LoVo (cell line): ENCODE measurements at places on chromosomes 3 and 15.
A peak's percentile ranks its signal among the peaks of the same experiment; 100 is the strongest.

DNA sequence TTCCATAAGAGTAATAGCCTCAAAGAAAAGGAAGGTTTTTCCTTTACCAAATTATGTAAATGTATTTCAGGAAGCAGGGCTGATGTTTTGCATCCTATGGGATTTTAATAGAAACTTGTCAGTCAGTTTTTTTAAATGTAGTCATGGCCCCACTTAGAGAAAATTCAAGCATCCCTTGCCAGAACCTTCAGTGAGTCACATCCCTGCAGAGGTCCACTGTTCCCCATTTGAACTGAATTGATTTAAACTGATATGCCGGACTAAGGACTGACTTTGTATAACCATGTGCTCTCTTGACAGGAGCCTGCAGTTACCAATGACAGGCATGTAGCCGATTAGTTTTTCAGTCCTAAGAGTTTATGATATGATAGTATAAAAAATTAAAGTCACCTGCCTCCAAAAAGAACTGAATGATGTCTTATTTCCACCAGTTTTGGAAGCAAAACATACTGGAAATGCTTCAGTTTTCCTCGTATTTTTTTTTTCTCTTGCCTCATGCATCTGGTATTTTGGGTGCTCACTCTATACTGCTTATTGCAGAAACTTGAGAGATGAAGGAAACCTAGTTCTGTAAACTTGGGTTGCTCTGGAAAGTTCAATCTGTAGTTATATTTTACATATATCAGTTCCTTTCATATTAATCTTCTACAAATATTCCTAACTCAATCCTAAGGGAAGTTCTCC lies 30.7 kb downstream of the LRTM1 start:
- no peak for DNase-seq

GRCh38 chr3:127028781-127029657 lies 46.1 kb downstream of the PLXNA1 start:
- no peak for DNase-seq

- no peak for DNase-seq
These were observed 33.8 kb upstream of the XIRP1 start for GRCh38 chr3:39226106-39226741.

DNA sequence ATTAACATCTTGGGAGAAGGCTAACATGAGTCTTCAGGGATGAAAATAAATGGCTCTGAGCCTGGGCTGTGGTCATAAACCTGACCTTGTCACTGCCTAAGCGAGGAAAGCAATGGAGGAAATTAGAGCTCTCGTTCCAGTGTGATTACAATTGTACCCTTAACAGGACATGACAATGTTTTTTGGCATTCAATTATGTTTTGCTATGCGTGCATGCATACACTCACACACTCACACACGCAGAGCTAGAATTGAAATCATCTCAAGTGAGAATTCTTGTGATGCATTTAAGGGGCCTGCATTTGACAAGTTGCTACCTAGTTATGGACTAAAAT lies 24.1 kb downstream of the ZNF80 start:
- no peak for DNase-seq

DNA sequence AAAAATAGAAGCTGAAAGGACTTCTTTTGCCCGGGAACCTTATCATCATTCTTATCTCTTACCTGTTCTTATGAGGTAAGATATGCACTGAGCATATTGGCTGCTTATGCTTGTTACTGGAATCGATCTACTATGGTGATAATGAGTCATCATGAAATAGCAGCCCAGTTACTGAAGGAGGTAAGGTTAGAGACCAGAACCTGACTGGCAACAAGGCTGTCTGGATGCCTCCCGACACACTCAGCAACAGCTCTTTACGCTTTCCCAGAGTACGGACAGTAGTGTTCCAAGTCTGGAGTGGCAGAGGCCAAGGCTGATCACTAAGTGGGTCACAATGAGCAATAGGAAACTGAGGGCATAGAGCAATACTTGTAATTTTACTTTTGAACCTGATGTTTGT lies 314.1 kb downstream of the NLGN1 start:
- no peak for DNase-seq

GRCh38 chr3:169863458-169863899 lies 6.3 kb downstream of the LRRC31 start:
- DNase-seq, result peak; percentile 63

- no peak for DNase-seq
These were observed 57.9 kb downstream of the CMSS1 start for GRCh38 chr3:99875581-99875928.

DNA sequence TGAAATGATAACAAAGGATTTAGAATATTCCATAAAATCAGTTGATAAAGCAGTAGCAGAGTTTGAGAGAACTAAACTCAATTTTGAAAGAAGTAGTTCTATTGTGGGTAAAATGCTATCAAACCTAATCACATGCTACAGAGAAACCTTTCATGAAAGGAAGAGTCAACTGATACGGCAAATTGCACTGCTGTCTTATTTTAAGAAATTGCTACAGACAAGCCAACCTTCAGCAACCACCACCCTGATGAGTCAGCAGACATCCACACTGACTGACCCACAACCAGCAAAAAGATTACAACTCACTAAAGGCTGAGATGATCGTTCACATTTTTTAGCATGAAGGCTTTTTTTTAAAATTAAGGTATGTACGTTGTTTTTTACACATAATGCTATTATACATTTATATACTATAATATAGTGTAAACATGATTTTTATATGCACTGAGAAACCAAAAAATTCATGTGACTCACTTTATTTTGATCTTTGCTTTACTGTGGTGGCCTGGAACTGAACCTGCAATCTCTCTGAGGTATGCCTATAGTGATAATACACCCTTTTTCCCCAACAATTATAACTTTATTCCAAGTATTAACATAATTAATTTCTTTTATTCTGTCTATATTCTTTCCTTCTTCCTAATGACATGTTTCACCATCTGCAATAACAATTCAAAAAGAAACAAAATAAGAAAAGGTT lies 109.9 kb downstream of the TBC1D5 start:
- no peak for DNase-seq

- no peak for DNase-seq
These were observed at the start of gene CLSTN2 for GRCh38 chr3:139935016-139935865. Gene CLSTN2 (plus strand): TSS chr3:139935185.

DNA sequence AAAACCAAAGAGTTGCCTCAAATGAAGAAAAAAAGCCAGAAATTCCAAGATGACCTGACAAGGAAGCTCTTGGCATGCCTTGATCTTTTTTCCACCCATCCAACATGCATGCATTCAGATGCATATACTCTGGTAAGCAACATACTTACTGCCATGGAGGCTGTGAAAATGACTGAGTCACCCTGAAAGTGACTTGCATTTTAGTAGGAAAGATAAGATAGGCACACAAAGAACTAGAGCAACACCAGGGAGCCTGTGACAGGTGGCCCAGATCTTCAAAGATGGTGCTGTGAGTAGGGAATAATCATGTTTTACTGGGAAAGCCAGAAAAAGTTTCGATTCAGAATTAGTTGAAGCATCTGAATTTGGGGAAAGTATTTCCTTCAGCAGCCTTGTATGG lies 185.1 kb upstream of the SLCO3A1 start:
- no peak for DNase-seq

DNA sequence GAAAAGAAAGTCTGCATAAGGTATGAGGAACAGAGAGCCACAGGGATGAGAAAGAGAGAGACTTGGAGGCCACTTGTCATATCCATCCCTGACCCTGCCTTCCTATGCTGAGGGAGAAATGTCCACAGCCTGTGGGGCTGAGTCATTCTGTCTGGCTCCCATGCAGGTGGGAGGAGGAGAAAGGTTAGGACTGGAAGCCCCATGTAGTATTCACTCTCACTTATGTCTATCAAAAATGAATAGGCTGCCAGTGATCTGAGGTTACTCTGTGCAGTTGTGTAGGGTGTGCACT lies 71.3 kb downstream of the RAB11A start:
- DNase-seq, result no peak

GRCh38 chr3:114796796-114797195 lies 350.3 kb downstream of the ZBTB20 start:
- DNase-seq, result no peak

DNA sequence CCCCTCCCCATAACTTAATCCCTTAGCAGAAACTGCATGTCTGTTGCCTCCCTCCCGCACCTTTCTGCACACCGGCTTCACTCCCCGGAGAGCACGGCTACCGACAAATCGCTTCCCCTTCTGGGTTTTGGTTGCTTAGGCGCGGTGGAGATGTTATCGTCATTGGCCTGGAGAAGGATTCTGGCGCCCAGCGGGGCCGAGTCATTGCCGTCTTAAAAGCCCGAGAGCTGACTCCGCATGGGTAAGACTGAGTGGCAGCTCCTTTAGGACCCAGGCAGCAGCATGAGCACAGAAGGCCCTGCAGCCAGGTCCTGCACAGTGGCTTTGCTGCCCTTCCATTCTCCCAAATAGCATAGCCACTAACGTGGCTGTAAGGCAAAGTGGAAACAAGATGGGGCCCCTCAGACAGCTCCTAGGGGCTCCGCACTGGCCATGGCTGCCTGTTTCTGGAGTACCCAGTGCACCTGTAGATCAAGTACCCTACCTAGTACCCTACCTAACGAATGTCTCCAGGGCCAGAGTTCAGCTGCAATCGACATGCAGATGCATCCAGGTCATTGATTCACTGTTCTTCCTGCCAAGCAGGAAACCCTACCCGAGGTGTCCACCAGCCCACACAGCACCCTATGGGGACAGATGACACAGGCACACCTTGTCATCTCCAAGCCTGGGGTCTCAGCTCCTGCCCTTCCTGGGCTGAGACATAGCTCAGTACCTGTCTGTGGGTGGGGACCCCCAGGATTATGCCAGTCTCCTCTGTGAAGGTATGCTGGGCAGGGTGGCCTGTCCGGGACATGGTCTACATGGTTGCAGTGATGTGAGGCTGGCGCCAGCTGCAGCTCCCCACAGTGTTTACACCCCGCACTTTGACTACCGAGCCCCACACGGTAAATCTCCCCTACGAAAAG lies 147.6 kb downstream of the LRRK1 start:
- no peak for DNase-seq

DNA sequence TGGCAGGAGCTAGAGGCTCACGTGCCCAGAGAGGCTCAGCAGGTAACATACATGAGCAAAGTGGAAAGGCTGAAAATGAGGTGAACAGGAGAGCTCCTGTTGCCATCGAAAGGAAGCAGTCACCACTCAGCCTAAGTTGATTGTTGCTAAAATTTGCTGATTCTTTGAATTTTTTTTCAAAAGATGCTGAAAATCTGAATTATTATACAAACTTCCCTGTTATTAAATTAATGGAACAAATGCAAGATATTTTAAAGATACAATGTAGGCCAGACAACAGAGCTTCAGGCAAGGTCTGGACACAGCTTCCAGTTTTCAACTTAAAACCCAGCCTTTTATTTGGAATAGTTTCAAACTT lies 151.3 kb downstream of the GHSR start:
- no peak for DNase-seq

DNA sequence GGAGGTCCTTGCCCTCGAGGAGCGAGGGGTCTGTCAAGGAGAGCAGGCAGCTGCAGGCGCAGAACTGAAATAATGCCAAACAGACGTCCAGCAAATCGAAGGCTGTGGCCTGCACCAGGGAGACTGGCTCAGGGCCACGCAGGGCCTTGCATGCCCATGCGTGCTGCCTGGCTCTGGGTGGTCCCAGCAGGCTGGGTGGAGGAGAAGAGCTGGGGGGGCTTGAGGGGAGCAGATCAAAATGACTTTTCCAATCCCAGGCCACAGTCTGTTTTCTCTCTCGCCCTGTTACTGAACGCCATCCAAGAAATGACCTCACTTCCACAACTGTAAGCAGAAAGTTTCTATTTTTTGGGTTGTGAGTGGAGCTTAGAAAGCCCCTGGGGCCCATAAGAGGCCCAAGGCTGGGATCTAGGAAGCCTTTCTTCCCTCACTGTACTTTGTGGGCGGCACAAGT lies 96.9 kb upstream of the RPL32 start:
- DNase-seq, result no peak

DNA sequence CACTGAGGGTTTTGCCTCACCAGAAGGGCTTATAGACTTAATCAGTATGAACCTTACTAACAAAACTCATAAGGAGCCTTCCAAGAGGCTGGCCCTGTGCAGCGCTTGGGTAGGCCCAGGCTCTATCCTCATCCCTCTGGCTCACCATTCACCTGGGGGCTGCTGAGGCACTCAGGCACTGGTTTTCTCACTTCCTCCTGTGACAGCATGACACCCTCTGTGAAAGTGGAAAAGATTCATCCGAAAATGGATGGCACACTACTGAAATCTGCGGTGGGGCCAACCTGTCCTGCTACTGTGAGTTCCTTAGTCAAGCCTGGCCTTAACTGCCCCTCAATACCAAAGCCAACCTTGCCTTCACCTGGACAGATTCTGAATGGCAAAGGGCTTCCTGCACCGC lies 41.3 kb downstream of the PSMD6 start:
- DNase-seq, result no peak

- DNase-seq, result no peak
These were observed 350.5 kb upstream of the TBL1XR1 start for GRCh38 chr3:177547711-177548350.

- no peak for DNase-seq
These were observed 26.9 kb downstream of the PRKAR2A start for GRCh38 chr3:48820612-48821324.

GRCh38 chr15:85520650-85521049 lies 140.2 kb downstream of the AKAP13 start:
- no peak for DNase-seq

DNA sequence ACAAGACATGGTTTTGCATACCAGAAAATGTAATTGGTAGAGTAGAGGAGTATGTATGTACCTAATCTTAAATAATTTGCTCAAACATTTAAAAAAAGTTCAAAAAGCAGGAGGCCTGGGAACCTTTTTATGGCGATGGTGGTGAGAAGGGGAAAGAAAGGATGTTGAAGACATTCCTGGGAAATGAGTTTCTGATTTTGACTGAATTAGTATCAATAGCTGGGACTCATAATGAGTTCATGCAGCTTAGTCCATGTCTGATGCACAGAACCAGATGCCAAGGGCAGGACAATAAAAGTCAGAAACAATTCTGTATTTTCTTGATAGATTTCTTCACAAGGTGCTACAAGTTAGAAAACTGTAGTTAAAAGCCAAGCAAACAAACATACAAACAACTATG lies 395.3 kb downstream of the GAP43 start:
- no peak for DNase-seq

DNA sequence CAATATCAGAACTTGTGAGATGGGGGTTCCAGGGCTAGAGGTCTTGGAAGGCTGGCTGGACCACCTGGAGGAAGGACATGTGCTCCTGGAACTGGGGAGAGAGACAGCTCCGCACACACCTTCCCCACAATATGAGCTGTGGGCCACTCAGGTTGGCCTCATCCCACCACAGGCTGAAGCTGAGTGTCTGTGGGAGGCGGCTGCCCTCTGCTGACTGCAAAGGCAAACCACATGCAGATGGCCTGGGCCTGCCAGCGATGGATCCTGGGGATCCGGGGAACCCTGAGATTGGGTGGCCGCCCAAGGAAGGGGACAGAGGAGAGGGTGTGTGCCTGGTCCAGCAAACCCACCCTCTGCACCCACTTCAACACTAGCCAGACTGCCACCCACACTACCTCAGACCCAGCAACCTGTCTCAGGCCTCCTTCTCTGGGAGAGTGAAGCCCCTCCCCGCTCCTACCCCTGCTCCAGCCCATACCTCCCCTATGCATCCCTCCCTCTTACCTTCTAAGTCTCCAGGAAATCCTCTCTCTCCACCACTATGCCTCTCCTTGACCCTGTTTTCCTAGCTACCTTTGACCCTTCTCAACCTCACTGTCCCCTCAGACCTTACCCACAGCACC lies 44.8 kb downstream of the CYP11A1 start:
- peak; percentile 66 for DNase-seq
